T-helper 1 cell (primary cell): ENCODE measurements at places on chromosomes 3 and 15.

GRCh38 chr3:106067711-106068110, 198.9 kb upstream of the CBLB start:
- no peak for DNase-seq

GRCh38 chr3:189040656-189041335, 131.0 kb upstream of the TPRG1 start:
- DNase-seq = no peak

GRCh38 chr15:93190238-93190637, 101.2 kb upstream of the RGMA start:
- DNase-seq = no peak

DNA sequence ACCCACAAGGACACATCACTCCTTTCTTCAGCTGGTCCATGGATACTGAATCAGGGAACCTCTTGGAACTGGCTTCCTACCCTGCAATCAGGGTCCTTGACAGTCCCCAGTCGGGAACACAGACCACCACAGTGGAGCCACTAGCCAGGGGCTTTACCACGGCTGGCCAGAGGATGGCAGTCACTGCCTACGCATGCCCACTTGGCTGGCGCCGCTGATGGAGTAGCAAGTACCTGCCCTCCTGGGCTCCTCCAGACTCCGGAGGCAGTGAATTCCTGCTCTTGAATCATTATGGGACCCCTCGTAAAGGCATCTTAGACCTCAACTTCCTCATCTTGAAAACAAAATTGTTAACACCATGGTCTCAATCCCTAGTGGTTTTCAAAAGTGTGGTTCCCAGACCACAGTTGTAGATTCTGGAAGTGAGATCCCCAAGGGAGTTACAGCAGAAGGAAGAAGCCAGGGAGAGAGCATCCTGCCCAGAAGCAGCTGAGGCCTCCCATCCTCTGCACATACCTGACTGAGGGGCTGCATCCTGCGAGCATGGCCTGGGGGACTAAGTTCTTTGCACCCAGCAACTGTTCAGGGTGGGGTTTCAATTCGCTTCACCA, 9.1 kb upstream of the SKIC8 start:
- peak; percentile 16 for DNase-seq

DNA sequence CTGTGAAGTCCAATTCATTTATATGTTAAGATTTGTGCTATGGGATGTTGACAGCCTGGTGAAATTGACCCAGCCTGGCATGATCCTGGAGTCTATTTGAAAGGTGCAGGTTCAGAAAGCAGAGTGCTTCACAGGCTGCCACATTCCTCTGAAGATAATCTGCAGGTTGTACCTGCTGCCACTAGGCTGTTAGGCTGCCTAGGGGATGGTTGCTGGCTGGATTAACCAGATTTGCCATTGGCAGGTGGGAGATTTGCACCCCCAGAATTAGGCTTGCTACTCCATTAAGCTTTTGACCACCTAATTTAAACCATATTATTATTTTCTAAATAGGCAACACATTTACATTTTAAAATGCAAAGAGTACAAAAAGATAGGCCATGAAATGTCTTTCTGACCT, 85.8 kb upstream of the RASGRP1 start:
- DNase-seq = no peak

DNA sequence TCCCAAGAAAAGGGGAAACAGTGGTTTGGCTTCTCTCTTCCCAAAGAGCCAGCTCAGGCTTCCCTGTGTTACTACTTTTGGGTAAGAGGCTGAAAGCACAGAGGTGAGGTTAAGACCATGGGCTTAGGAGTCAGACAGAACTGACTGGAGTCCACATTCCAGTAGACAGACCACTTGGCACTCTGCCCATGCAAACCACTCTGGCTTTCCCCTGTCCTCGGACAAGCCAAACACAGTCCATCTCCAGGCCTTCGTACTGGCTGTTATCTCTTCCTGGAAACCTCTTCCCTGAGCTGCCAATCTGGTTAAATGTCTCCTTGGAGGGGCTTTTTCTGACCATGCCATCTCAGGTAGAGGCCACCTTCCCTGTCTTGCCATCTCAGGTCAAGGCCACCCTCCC, 53.1 kb upstream of the FAM3D start:
- no peak for DNase-seq

DNA sequence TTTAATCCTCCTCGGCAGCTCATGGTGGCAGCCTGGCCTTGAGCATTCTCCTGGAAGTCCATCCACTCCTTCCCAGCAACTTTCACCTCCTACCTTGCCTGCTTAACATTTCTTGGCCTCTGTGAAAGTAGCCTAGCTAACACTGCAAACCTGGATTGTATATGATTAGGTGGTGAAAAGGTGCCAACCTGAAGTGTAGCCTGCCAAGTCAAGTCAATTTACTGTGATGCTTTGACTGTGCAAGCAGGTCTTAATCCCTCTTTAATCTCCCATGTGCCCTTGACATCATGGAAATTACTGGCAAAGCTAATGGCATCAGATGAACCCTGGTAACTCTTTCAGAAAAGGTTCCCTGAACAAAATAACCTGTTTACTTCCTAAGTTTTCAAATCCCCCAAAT, 169.7 kb upstream of the NR2F2 start:
- DNase-seq = no peak
